Hair follicular keratinocyte (primary cell): ENCODE measurements at places on chromosomes 11 and 22. TPM values are rescaled to one million over a fixed set of nuclear protein-coding genes. Genes with fewer than 3 reads are reported as not detected.

OR4C16 gene
- not detected in 2 replicates for total RNA-seq

CTTN gene
- total RNA-seq: 233 and 257 TPM in 2 replicates

SERPIND1 gene
- total RNA-seq: not detected in 2 replicates

SLC22A8 gene
- total RNA-seq: not detected in 2 replicates

CCDC188 gene
- not detected in 2 replicates for total RNA-seq

RTN4R gene
- 18.4 and 30.8 TPM in 2 replicates for total RNA-seq

GCAT gene
- 28.8 and 40.2 TPM in 2 replicates for total RNA-seq

HBE1 gene
- not detected in 2 replicates for total RNA-seq

WNT7B gene
- 2.9 and 3.4 TPM in 2 replicates for total RNA-seq

KBTBD4 gene
- total RNA-seq: 12.5 and 15.4 TPM in 2 replicates

ZNF70 gene
- 0.99 and 2.3 TPM in 2 replicates for total RNA-seq

FAT3 gene
- under 0.01 TPM in 1 of 2 replicates, not detected in the other for total RNA-seq

CRYBA4 gene
- total RNA-seq: not detected in 2 replicates

DRICH1 gene
- not detected in 2 replicates for total RNA-seq

GPR83 gene
- 0.16 TPM in 1 of 2 replicates, not detected in the other for total RNA-seq

KCNK7 gene
- 0.23 and 0.57 TPM in 2 replicates for total RNA-seq

SYT8 gene
- total RNA-seq: 0.70 and 3.3 TPM in 2 replicates

NLRX1 gene
- total RNA-seq: 13.6 and 18.8 TPM in 2 replicates

PKDREJ gene
- under 0.01 TPM in 1 of 2 replicates, not detected in the other for total RNA-seq

P2RY2 gene
- total RNA-seq: 7.2 and 13.2 TPM in 2 replicates

CRY2 gene
- 5.3 and 8.2 TPM in 2 replicates for total RNA-seq

TTC12 gene
- 17.5 and 20.8 TPM in 2 replicates for total RNA-seq

APOBEC3B gene
- 2.0 and 2.6 TPM in 2 replicates for total RNA-seq

JAML gene
- total RNA-seq: not detected in 2 replicates

UCP2 gene
- total RNA-seq: 0.47 and 1.8 TPM in 2 replicates
